Stimulated activated CD8-positive, alpha-beta memory T cell treated with anti-CD3 and anti-CD28 coated beads, Interleukin-15, amount 100 ng/mL, for 48 hours (primary cell): ENCODE measurements at places on chromosomes 12 and 14.

- no peak for DNase-seq
These were observed 203.1 kb downstream of the KIF21A start for GRCh38 chr12:39239490-39240486.

- DNase-seq = peak; percentile 28
These were observed 34.4 kb downstream of the WBP11 start for GRCh38 chr12:14768823-14769405.

DNA sequence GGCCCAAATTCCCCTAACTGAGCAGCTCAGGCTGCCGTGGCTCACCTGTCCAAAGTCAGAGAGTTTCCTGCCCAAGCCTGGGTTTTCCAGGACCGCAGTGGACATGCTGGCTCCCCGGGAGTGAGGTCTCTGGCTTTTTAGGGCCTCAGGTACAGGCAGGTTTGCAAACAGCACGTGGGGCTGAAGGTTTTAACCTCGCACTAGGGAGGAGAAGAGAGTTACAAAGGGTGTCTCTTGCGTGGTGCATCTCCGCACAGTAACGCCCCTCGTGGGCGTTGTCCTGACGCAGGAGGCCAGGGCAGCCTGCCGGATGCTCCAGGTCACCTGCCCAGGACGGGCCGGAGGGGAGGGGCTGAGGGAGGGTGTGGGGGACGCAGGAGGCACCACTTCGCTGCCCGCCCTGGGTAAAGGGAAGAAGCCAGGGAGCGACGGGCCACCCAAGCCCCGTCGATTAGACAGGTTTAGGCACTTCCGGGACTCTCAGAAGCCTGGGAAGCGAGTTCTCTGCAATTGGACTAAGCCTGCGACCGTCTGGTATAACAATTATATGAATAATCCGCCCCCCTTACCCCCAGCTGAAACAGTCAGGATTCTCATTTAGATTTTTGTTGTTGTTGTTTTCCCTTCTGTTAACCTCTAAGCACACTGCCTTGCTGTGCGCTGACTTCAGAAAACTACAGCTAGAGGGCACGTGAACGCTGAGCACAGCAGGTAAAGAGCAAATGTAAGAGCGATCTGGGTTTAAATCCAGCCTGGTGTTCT, at the start of gene PAH:
Gene PAH (minus strand): TSS at position 219 of the 762 bp plus-strand sequence. CDS start 114 bp downstream, at position 105.
- no peak for DNase-seq

DNA sequence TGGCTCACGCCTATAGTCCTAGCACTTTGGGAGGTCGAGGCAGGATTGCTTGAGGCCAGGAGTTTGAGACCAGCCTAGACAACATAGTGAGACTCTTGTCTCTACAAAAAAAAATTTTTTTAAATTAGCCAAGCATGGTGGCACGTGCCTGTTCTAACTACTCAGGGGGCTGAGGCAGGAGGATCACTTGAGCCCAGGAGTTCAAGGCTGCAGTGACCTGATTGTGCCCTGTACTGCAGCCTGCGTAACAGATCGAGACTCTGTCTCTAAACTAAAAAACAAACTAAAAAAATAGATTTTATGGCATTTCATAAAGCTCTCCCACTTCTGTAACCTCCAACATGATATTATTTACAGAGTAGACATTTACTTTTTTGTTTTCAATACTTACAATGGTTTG, 29.6 kb downstream of the PNMA1 start:
- DNase-seq = no peak

DNA sequence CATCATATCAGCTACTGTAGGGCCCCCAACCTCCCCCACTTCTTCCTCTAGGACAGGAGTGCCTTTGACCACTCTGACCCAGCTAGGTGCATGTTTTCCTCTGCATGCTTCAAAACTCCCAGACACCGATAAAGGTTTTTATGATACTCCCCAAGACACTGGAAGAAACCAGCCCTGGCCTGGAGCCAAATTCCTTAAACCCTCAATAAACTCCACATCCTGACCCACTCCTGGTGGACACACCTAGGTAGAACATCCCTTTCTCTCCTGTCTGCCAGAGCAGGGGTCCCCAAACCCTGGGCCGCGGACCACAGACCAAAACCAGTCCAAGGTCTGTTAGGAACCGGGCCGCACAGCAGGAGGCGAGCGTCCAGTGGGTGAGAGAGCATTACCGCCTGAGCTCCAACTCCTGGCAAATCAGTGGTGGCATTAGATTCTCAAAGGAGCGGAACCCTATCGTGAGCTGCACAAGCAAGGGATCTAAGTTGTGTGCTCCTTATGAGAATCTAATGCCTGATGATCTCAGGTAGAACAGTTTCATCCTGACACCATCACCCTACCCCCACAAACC, 49.6 kb downstream of the NT5DC3 start:
- no peak for DNase-seq
